ENCODE measurements at places on chromosomes 4 and X.

- no peak for DNase-seq
Measured at GRCh38 chrX:12979026-12979607, 4.2 kb downstream of the TMSB4X start.

DNA sequence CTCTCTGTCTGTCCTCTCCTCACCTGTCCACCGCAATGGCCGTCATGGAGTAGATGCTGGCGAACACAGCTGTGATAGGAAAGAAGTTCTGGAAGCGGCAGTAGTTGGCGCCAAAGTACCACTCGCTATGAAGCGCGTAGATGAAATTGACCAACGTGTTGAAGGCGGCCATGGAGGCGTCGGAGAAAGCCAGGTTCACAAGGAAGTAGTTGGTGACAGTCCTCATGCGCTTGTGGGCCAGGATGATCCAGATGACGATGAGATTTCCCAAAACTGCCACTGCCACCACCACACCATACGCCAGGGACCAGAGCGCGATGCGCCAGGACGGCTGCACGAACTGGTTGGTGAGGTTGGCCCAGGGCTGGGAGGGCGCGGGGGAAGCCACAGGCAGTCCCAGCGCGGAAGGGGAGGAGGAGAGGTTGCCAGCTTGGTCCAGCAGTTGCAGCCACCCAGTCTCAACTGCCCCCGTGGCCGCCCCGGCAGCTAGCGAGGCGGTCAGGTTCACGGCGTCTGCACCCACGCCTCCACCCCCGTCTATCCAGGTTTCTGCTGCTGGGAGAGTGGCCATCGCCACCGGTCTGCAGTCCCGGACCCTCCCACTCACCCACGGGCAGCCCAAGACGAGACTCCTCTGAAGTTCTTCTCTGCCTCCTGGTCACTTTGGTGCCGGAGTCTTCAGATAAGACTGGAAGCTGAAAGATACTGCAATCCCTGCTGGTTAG lies 518 bp downstream of the TACR3 start:
- peak; percentile 51 for DNase-seq

DNA sequence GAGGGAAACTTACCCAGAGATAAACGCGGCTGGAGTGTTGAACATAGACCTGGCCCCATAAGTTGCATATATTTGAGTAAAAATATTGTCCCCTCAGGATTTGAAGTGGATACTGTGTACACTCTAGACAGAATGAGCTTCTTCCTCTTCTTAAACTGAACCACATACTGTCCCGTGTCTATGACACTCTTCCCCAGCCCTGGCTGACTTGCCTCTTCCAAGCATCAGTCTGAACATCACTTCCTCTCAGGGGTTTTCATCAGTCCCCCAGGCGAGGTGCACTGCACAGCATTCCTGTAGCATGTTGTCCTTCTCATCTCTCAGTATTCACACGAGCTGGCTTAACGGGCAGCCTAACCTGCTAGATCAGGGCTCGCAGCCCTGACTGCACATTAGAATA lies 80.5 kb upstream of the TMEM150C start:
- DNase-seq, result no peak

GRCh38 chrX:118660085-118660484 lies 67.3 kb upstream of the IL13RA1 start:
- DNase-seq, result no peak

- DNase-seq, result no peak
Measured at GRCh38 chrX:129842510-129843208, 1.0 kb downstream of the ZDHHC9 start.

- no peak for DNase-seq
Measured at GRCh38 chrX:28552882-28553829, 34.1 kb upstream of the IL1RAPL1 start.
